T-helper 2 cell (primary cell): ENCODE measurements at places on chromosomes 2 and 18.

- no peak for DNase-seq
Measured at GRCh38 chr2:212141499-212141898, 397.1 kb downstream of the ERBB4 start.

GRCh38 chr2:63871864-63872263, 30.2 kb downstream of the UGP2 start:
- no peak for DNase-seq

DNA sequence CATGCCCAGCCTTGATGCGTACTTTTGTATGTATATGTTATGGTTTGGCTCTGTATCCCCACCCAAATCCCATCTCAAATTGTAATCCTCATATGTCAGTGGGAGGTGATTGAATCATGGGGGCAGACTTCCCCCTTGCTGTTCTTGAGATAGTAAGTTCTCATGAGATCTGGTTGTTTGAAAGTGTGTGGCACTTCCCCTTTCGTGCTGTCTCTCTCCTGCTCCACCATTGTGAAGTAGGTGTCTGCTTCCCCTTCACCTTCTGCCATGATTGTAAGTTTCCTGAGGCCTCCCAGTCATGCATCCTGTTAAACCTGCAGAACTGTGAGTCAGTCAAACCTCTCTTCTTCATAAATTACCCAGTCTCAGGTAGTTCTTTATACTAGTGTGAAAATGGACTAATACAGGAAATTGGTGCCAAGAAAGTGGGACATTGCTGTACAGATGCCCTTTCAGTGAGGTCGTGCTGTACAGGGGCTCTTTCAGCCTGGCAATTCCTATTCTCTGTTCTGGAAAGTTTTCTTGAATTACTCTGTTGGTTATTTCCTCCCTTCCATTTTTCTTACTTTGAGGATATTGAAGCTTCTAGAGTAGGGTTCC, 38.2 kb downstream of the KCMF1 start:
- DNase-seq = no peak

DNA sequence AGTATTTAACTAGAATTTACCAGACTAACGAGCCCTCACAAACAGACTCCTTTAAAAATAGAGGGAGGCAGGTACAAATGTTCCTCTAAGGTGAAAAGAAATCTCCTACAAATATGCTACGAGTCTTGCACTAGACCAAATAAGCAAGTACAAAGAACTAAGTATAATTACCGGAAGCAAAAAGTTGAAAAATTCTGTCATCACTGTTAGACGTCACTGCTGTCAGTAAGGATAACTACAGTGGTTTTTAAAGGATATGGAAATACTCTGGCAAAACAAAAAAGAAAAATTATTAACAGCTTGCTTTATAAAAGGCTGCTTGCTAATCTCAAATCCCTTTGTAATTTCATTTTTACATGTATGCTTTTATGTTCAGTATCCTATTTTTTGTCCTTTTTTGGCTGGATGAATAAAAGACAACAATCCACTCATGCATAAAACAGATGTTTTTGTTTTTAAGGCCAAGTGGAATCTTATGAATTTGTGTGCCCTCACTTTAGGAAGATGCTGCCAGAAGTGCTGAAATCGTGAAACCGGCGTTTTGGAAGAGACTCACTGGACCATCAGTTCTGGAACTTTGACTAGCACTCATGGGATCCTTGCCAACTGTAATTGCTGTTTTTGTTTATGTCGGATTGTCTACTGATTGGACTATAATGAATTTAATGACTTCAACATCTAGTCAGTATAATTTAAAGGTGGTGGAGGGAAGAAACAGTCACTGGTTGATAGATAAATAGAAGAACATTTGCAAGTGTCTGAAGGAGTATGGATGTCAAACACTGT, 6.7 kb downstream of the ZNF521 start:
- no peak for DNase-seq

DNA sequence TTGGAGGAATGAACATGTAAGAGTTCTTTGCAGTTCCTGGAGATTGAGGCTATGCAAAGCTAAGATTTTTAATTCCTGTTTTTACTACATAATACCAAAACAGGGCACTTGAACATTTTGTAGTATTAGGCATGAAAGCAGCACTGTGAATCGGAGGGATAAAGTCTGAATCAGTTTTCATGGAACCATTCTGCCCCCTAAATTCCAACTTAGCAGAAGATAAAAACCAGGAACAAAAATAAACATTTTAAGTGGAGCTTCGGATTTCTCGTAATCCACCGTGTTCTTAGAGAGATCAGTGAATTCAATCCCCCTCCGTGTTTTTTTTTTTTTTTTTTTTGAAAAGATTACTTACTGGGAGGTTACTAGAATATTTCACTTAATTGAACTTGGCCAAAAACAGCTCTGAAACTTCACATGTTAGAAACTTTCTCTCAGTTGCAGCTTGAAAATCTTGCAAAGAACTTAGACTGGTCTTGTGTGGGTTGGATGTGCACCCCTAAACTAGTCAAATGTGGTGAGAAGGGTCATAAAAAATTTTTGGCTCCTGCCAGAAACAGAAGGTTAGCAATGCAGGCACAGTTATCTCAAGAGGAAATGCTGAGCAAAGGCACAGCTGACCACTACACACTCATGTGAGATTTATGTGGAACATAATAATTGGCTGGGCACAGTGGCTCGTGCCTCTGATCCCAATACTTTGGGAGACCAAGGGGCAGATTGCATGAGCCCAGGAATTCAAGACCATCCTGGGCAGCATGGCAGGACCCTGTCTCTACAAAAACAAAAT, 145.4 kb upstream of the RNF152 start:
- no peak for DNase-seq

DNA sequence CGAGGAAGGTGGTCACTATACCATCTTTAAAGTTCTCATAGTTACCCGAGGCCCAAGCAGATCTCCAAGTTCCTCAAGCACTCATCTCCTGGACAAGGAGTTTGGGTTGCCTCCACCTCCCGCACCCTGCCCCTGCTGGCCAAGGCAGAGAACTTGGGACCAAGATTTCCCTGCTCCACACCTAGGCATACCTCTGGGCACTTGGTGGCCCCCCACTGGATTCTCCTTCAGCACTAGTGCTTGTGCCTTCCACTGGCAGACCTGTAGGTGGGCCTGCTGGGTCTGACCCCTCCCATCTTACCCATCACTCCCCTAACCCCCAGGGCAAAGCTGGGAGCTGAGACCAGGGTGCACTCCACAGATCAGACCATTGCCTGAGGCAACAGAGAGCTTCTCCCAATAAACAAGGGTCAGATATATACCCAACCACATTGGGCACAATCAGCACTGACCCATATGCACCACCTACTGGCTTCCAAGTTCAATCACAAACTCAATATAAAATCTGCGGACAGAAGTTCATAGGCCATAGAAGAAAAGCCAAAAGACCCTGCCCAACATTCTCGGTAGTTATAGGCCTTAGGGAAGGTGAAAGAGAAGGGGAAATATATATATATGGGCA, 244.2 kb downstream of the EXOC6B start:
- DNase-seq = no peak

- DNase-seq = no peak
Measured at GRCh38 chr2:235113854-235114253, 162.0 kb downstream of the SH3BP4 start.

DNA sequence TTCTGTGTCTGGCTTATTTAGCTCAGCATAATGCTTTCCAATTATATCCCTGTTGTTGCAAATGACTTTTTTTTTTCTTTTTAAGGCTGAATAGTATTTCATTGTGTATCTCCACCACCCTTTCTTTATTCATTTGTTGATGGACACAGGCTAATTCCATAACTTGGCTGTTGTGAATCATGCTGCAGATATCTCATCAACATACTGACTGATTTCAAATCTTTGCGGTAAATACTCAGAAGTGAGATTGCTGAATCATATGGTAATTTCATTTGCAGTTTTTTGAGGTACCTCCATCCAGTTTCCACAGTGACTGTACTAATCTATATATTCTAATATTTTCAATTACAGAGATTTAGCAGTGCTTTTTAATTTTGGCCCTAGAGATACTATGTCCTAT, 266.2 kb downstream of the TMX3 start:
- no peak for DNase-seq

- no peak for DNase-seq
Measured at GRCh38 chr18:36179562-36180355, 7.5 kb upstream of the MOCOS start.

- no peak for DNase-seq
Measured at GRCh38 chr2:126858991-126859390, 39.7 kb upstream of the TEX51 start.

GRCh38 chr18:36247036-36247435, 50.5 kb upstream of the FHOD3 start:
- DNase-seq = no peak

DNA sequence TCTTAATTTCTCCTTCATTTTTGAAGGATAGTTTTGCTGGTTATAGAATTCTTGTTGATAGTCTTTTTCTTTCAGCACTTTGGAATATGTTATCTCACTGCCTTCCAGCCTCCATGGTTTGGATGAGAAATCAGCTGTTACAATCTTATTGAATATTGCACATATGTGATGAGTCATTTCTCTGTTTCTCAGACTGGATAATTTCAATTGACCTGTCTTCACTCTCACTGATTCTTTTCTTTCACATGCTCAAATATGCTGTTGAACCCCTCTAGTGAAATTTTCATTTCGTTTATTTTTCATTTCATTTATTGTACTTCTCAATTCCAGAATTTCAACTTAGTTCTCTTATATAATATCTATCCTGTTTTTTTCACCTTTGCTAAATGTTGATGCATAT, 22.2 kb downstream of the PDK1 start:
- no peak for DNase-seq

DNA sequence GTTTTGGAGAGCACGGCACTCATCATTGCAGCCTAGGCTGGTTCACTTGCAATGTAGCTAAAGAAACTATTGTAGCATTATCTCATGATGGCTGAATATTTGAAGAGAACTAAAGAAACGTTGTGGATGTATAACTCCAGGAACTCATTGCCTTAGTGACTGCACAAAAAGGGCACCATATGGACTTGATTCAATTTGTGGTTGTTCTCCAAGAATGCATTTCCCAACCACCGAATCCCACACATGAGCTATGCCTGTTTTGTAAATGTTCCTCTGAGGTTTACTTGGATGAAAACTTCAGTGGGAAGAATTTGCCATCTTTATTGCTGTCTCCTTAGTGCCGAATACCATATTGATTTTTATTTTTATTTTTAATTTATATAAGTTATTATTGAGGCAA, 43.5 kb downstream of the DOK6 start:
- DNase-seq = no peak

DNA sequence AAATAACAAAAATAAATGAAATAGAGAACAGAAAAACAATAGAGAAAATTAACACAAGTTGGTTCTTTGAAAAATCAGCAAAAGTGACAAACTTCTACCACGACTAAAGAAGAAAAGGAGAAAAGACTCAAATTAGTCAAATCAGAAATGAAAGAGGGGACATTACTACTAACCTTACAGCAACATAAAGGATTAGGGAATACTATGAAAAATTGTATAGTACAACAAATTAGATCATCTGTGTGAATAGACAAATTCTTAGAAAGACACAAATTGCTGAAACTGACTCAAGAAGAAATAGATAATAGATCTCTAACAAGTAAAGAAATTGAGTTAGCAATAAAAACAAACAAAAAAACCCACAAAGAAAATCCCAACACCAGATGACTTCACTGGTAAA, 48.5 kb upstream of the PGAP1 start:
- no peak for DNase-seq

GRCh38 chr2:165238295-165238694, 919 bp upstream of the SCN2A start:
- peak; percentile 11 for DNase-seq

DNA sequence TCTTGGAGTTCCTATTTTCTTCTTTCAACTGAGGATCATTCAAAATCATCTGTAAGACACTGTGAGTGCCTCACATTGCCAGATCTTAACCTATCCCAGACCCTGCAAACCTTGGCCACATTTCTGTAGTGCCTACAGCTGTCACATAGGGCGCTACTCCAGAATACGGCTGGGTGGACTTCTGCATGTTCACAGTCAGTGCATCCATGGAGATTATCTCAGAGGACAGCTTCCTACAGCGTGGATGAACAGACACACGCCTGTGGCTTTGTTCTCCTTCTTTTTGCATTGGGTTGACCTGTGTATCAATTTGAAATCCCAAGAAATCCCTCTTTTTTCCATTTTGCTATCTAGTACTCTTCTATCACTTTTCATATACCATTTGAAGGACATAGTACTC, 1.9 kb upstream of the KLHL29 start:
- no peak for DNase-seq

DNA sequence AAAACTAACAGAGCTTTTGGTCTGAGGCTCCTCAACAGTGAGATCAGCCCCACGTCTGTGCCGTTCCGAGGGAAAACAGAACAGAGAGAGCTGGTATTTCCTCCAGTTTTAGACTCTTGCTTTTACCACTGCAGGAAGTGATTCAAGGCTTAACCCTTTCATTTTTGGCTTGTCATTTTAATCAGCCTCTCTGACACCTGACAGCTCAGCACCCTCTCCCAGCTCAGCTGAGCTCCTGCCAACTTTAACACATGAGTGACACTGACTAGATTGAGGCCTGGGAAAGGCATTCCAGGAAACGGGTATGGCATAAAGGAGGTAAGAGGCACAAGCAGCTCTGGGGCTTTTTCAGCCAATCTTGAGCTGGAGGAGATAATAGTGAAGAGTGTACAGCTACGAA, 239.4 kb upstream of the SKOR2 start:
- no peak for DNase-seq

DNA sequence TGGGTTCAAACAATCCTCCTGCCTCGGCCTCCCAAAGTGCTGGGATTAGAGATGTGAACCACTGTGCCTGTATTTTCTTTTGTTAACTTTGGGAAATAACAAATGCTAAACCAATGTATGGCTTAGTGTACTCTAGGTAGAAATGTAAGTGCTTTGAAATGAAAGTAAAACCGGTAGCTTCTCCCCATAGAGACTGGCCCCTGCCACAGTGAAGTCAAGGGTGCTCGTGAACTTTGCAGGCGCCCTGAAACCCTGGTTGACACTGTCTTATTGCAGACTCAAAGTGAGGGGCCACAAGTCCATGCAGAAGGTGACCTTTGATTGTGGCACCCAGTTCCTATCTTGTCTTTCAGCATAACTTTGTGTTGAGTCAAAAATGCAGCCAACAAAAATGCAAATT, 24.2 kb upstream of the MTCL1 start:
- no peak for DNase-seq

DNA sequence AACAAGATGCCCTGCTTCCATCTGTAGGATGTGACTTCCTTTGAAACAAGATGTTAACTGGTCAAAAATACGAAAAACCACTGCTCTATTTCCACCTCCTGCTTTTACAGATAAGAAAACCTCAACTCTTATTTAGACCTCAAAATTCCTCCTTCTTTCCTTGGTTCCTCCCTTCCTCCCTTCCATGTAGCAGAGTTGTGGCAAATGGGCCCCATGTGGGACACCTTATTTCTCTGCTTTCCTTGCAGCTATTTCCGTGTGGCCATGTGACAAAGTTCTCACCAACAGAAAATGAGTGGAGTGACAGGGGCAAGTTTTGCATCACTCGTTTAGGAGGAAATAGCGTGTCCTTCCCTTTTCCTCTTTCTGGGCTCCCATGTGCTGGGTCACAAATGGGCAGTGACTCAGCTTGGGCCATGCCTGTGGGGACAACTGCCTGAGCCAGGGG, 69.4 kb upstream of the SMAD2 start:
- no peak for DNase-seq

GRCh38 chr18:35862119-35862640, 110.3 kb upstream of the RMP24 start:
- no peak for DNase-seq

- no peak for DNase-seq
Measured at GRCh38 chr18:29174891-29175290, 998.0 kb upstream of the CDH2 start.
